ENCODE measurements at places on chromosomes 12 and 14.

GRCh38 chr14:76373456-76373855, 2.5 kb upstream of the ESRRB start:
- DNase-seq = no peak

DNA sequence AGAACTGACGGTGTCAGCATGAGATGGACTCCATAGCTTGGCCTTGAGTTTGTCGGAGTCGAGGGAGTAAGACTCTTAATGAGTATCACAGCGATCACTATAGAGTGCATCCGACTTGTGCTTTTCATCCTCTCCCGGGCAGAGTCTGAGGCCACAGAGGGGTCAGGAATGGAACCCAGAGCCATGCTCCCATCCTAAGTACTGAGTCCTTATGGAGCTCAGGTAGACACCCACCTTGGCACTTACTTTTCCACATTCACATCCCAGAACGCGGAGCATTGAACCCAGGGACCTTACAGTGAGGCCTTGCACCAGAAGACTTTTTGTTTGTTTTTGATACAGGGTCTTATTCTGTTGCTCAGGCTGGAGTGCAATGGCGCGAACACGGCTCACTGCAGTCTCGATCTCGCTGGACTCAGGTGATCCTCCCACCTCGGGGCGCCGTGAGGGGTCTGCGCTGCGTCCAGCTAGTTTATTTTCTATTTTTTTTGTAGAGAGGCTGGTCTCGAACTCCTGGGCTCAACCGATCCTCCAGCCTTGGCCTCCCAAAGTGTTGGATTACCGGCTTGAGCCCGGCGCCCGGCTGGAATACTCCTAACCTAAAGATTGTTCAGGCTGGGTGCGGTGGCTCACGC, 719 bp upstream of the SRSF9 start:
- DNase-seq = no peak

- peak; percentile 75 for DNase-seq
Measured at GRCh38 chr12:131487388-131488124, 223.3 kb upstream of the SFSWAP start.

GRCh38 chr14:71731096-71731495, 201.1 kb upstream of the RGS6 start:
- no peak for DNase-seq

GRCh38 chr12:70185301-70185700, 57.9 kb upstream of the CNOT2 start:
- DNase-seq = no peak

DNA sequence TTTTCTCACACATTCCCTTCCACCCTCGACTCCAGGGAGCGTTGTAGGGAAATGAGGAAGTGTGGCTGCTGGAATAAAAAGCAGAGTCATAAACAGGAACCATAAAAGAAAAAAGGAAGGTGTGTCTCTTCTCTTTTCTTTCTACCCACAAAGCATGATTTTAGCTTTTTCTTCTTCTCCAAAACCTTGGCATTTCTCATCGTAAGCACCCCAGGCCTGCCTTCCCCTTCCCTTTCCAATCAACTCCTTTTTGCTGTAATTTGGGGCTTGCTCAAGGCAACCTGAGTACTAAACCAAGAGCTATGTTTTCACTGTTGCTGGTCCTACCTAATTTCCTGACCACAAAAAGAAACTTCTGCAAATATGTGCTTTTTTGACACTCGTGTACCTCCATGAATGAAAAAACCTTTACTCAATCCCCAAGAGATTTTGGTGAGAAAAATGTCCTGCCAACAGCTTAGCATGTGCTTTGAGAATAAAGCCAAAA, 9.2 kb downstream of the PLBD1 start:
- DNase-seq = no peak

DNA sequence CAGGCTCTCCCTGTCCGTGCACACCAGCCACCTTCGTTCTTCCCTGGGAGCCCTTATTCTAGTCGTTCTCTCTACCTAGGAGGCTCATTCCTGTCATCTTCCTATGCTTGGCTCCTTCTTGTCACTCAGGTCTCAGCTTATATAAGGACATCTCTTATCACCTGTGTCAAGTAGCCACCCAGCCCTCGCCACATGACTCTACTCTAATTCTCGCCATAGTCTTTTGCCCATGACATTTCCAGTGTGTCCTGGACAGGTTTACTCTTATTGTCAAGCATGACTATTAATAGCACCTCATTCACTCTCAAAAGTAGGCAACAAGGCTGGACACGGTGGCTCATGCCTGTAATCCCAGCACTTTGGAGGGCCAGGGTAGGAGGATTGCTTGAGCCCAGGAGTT, 175.7 kb upstream of the NUDT4 start:
- no peak for DNase-seq

- DNase-seq = no peak
Measured at GRCh38 chr14:52077256-52077979, 8.6 kb upstream of the NID2 start.

DNA sequence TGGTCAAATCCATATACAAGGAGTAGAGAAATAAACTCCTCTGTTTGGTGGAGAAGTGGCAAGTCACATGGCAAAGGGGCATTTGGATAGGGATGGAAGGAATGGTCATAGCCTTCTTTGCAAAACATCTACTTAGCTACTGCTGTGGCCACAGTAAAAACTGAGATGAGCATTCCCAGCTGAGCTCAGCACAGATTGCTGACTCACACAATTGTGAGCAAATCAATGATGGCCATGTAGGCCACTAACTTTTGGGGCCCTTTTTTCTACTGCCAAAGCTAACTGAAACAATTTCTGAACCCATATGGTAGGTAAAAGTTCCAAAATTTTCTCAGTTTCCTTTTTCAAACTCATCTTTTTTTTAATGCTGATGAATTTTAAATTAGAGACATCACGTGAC, 31.6 kb downstream of the DUSP6 start:
- DNase-seq = no peak

- no peak for DNase-seq
Measured at GRCh38 chr12:32043928-32044549, 62.6 kb upstream of the BICD1 start.

DNA sequence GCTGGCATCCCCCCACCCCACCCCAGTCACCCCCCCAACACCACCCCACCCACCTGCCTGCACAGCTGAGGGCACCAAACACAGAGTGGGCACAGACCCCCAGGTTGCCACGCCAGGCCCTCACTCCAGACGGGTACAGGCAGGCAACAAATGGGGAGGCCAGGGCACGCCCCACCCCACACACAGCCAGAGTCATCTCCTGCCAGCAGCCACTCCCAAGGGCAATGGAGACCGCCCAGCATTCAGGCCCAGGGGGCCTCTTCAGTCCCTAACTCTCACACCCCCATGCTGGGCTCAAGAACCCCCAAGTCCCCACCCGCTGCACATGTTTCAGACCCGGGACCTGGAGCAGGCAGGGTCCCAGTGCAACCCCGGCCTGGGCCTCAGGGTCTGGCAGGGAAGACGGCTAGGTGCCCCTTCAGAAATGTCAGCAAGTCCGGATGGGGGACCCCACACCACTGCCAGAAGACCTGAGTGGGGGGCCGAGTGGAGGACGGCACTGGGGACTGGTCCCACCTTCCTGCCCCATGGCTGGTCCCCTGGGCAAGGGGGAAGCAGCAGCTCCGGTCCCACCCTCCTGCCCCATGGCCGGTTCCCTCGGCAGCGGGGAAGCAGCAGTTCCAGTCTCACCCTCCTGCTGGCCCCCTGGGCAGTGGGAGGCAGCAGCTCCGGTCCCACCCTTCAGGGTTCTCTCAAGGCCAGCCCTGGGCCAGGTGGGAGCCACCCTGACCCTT, 11.9 kb downstream of the AKT1 start:
- no peak for DNase-seq

GRCh38 chr12:132218915-132219314, 74.7 kb downstream of the NOC4L start:
- peak; percentile 54 for DNase-seq

- no peak for DNase-seq
Measured at GRCh38 chr12:105384916-105385535, 54.5 kb downstream of the C12orf75 start.

- DNase-seq = no peak
Measured at GRCh38 chr12:124853781-124854636, 9.7 kb downstream of the SCARB1 start.

GRCh38 chr12:21459474-21459873, 22.0 kb downstream of the PYROXD1 start:
- DNase-seq = no peak

- DNase-seq = peak; percentile 24
Measured at GRCh38 chr14:65958664-65959562, 527.3 kb upstream of the CCDC196 start.

GRCh38 chr12:103114296-103115055, 157.0 kb downstream of the ASCL1 start:
- DNase-seq = no peak

DNA sequence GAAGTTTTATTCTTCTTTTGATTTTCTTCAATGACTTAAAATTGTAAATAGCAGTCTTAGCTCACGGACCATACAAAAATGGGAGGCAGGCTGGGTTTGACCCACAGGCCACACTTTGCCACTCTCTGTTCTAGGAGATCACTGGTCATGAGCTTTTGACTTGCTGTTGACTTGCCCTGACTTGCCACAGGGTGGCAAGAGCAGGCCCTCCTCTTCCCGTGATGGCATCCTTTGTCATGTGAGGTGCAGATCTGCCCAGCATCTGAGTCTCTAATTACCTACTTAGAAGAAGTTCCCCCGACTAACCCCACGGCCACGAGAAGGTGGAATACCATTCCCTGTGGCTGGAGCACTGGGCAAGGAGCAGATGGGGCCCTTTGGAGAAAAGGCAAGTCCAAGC, 81.0 kb upstream of the SCAF11 start:
- no peak for DNase-seq

DNA sequence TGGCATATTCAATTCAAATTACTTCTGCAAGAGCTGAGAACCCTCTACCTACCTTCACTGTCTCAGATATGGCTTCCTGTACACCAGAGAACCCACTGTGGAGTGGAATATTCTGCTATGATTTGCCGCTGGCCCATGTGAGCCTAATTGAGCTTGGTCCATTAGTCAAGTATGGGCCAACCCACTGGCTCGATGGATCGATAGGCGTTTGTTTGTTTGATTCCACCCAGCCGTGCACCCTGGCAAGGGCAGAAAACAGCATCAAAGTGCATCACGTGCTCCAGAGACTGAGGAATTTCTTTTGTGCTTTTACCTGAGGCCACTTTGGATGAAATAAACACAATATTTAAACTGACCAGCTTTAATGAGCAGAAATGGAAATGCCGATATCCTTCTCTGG, 426.3 kb downstream of the AACS start:
- DNase-seq = no peak

DNA sequence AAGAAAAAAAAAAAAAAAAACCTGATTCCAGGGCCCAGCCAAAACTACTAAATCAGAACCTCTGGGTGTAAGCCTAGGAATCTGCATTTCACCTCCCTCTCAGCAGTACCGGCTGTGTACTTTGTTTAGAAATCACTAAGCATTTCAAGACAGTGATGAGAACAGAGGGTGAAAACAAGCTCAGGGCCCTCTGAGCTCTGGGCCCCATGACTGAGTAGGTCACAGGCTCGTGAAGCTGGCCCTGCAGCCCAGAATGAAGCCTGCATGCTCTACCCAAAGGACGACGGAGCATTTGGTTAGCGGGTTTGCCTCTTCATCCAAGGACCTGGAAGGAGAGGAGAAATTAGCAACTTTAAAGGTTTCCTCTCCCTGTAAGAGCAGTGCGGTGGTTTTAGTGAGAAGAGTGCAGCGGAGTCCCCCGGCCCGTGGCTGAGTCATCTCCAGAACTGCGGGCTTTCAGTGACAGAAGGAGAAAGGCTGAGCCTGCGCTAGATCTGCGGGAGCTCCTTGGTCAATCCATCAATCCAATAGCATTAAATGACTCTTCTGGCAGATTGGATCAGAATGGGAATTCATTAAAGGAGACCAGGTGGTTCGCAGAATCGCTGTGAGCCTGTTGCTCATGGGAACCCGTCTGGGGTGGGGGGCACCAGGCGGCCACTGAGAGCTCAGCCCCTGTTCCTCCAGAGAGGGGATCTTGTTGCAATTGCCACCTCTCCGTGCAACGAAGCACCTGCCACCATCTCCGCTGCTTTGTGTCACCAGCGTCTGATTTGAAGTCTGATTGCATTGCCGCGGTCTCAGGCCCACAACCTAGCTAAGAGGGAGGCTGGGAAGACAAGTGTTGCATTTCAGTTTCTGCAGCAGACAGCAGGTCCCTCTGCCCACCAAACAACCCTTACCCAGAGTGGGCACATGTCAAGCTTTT, 7.3 kb downstream of the IL31 start:
- DNase-seq = no peak

GRCh38 chr14:102629011-102629444, 36.6 kb downstream of the RCOR1 start:
- no peak for DNase-seq

DNA sequence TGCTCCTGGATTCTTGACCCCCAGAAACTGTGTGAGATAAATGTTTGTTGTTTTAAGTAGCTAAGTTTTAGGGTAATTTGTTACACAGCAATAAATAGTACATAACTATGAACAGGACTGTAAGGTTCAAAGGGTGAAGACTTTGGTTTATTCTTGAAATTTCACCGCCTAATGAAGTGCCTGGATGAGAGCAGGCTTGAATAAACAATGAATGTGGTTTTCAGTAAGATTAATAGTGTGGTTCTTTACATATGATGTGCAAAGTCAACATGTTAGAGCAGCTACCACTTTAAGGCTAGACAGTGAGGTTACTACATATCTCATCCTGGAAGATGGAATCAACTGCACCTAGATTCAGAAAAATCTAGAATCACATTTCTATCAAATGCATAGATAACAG, 145.2 kb upstream of the BTG1 start:
- no peak for DNase-seq

GRCh38 chr12:125140279-125141209, 75.3 kb downstream of the AACS start:
- no peak for DNase-seq

DNA sequence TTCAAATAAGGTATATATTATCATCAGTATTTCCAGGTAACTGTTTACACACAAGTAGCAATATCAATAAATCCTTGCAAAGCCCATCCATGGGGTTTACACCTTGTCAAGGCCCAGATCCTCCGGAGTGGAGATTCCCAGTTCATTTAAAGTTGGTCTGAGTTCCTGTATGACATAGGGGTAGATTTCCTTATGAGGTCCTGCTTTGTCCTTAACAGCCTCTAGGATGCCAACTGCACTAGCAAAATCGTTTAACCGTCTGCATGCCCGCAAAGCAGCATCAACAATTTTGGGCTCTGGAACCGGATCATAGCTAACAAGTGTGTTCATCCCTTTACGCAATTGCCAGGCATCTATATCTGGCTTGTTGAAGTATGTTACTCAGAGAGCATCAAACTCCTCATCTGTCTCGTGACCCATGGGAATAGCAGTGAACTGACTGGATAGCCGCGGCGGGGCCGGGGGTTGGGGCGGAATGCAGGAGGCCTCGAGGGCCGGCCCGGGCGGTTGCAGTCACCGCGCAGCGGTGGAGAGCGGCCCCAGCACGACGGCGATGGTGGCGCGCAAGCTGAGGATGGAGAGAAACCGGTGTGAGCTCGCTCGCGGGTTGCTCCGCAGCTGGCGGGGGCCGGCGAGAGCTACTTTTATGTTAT, 30.6 kb upstream of the FBXO34 start:
- DNase-seq = no peak

- DNase-seq = no peak
Measured at GRCh38 chr12:11693601-11694000, 44.1 kb downstream of the ETV6 start.

DNA sequence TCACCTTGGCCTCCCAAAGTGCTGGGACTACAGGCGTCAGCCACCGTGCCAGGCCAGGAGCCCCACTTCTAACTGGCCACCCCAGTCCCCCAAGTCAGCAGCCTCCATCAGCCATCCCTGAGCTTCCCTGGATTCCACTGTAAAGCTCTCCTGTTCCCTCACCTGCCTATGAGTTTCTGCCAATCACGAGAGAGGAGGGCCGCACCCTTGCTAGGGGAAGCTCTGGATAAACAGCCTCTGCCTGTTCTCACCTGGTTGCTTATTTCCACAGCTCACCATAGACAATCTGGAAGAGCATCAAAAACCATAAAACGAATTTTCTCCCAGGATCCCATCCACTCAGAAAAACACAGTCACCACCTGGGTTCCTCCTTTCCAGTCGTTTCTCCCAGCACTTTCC, 5.0 kb downstream of the CDCA4 start:
- no peak for DNase-seq

All from NCI-H1105 (cell line).